Cardiac ventricle fibroblast (primary cell): ENCODE measurements at places on chromosomes 11 and 22. TPM values are rescaled to one million over a fixed set of nuclear protein-coding genes. Genes with fewer than 3 reads are reported as not detected.

MMP8 gene
- not detected in 2 replicates for total RNA-seq

ADORA2A gene
- total RNA-seq: 0.44 and 0.88 TPM in 2 replicates

HORMAD2 gene
- not detected in 2 replicates for total RNA-seq

UPK3A gene
- total RNA-seq: not detected in 2 replicates

ABTB2 gene
- 1.2 and 1.7 TPM in 2 replicates for total RNA-seq

MMP11 gene
- total RNA-seq: 6.2 and 8.5 TPM in 2 replicates

ASCL2 gene
- total RNA-seq: not detected in 2 replicates

PRG3 gene
- not detected in 2 replicates for total RNA-seq

RAB38 gene
- total RNA-seq: 0.56 and 0.93 TPM in 2 replicates

TMPRSS13 gene
- total RNA-seq: not detected in 2 replicates

CLDN5 gene
- 43.7 and 50.2 TPM in 2 replicates for total RNA-seq

IL10RA gene
- not detected in 2 replicates for total RNA-seq

APOBEC3B gene
- 1.5 and 1.9 TPM in 2 replicates for total RNA-seq

PIWIL4 gene
- 1.4 and 3.4 TPM in 2 replicates for total RNA-seq
